ENCODE measurements at places on chromosomes 5 and 9. TPM values are rescaled to one million over a fixed set of nuclear protein-coding genes. Genes with fewer than 3 reads are reported as not detected.
A peak's percentile ranks its signal among the peaks of the same experiment; 100 is the strongest.

- DNase-seq: no peak
Measured at GRCh38 chr5:92927291-92927778, 653.7 kb downstream of the NR2F1-AS1 start.

Gene ZBED3
- polyA plus RNA-seq: 2.6 TPM

Gene SMIM33
- not detected for polyA plus RNA-seq

Gene CSF2
- not detected for polyA plus RNA-seq

Gene CCDC192
- polyA plus RNA-seq: not detected

Gene SH3TC2
- polyA plus RNA-seq: 0.91 TPM

Gene NR2F1-AS1
- polyA plus RNA-seq: 2.9 TPM

DNA sequence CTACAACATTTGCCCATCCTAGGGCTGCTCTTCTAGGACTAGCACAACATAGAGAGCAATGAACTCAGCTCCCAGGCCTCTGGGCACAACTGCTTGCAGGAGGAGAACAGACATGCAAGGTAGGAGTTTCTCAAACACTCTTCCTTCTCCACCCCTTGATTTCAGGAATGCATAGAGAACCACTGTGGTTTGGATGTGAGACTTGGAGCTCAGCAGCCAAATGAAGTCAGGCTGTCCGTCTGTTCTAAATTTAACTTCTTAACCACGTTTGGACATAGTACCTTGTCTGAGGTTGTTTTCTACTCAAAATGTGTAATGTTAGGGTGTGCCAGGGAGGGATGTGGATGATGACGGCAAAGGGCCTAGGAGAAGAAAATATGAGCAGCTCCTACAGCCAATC, 515.1 kb upstream of the TNC start:
- DNase-seq: no peak

GRCh38 chr9:8826281-8826680, 1026.7 kb upstream of the DMAC1 start:
- no peak for DNase-seq

DNA sequence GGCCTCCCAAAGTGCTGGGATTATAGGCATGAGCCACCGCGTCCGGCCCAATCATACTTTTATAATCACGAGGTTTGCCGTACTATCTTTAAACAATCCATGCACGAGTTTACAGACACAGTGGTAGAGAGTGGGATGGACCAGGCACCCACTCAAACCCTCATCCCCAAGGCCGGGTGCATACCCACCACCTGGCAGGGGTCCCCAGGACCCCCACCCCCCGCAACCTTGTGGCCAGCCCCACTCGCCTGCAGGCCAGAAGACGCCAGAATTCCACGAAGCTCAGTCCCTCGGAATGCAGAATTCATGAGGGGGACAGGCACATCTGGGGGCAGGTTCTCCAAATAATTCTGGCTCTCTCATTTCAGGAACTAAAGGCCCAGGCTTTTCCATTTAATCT, 17.1 kb downstream of the NACC2 start:
- DNase-seq: no peak

DNA sequence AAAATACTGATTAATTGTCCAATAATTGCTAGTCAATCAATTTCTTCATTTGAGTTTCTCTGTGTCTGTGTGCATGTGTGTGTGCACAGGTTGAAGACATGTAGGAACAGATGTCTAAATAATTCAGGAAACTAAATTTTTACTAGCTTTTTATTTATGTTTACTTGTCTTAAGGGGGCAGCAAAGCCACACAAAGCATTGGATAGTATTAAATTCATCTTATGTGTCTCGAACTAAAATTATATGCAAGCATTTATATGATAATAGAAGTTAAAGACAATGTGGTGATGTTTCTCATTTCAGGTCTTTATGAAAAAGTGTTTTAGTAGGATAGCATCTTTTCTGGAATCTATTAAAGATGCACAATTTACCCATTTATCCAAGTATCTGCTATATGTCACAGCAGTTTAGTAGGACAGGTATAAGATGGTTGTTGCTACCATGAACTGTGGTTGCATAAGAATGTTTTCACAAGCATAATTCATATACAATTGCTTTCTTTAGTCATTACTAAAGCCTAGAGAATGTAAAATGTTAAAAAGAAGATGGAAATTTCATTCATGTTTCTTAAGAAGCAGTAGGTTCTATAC, 784.6 kb upstream of the NUDT12 start:
- DNase-seq: no peak

DNA sequence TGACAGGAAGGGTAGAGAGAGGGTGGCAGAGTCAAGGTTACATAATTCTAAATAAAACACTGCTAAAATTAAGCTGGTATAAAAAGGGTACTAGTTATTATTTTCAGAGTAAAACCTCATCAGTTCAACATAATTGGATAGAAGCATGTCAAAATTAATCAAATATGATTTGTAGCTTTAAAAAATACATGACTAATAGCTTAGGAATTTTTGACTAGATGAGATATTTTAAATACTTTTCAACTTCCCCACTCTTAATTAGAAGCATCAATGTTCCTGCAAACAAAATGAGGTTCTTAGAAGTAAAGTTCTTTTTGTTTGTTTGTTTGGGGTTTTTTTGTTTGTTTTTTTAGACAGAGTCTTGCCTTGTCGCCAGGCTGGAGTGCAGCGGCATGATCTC, 29.1 kb downstream of the HTR4 start:
- DNase-seq: no peak

GRCh38 chr5:66041627-66042026, 102.5 kb upstream of the SREK1 start:
- DNase-seq: no peak

DNA sequence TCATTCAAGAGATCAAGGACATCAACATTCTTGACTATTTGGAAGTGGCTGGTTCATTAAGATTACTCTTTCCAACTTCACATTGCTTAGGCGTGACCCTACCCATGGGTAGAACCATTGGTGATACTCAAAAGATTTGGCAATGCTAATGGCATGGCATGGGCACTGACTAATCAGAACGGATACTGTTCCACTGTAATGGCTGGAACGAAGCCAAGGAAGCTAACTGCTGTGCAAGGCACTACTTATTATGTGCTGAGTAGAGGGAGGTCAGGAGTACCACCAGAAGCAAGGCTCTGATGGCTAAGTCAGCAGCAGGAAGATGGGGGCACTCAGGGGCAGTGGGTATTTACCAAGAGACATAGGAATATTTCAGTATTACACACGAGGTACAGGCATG, 31.9 kb downstream of the GNA14 start:
- no peak for DNase-seq

Gene KIF2A
- polyA plus RNA-seq: 2.8 TPM

GRCh38 chr5:58786035-58786434, 203.2 kb downstream of the RAB3C start:
- DNase-seq: no peak

Gene THBS4
- 65.6 TPM for polyA plus RNA-seq

- no peak for DNase-seq
Measured at GRCh38 chr5:142571371-142571770, 114.5 kb downstream of the FGF1 start.

DNA sequence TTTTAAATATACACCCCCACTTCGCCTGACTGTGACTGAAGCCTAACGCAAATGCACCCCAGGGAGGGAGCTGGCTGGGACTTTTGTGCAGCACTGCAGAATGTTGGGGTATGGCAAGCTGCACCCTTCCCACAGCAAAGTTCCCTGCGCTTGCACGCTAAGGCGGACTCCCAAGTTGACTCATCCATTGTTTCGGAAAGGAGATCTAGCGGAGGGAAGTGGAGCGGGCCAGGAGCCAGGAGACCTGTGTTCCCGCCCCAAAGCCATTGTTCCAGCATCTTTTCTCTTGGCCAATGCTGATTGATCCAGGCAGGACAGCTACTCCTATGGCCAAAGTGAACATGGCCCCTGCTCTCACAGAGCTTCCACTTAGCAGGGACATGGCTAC, 202.9 kb downstream of the AOPEP start:
- DNase-seq: peak; percentile 68

DNA sequence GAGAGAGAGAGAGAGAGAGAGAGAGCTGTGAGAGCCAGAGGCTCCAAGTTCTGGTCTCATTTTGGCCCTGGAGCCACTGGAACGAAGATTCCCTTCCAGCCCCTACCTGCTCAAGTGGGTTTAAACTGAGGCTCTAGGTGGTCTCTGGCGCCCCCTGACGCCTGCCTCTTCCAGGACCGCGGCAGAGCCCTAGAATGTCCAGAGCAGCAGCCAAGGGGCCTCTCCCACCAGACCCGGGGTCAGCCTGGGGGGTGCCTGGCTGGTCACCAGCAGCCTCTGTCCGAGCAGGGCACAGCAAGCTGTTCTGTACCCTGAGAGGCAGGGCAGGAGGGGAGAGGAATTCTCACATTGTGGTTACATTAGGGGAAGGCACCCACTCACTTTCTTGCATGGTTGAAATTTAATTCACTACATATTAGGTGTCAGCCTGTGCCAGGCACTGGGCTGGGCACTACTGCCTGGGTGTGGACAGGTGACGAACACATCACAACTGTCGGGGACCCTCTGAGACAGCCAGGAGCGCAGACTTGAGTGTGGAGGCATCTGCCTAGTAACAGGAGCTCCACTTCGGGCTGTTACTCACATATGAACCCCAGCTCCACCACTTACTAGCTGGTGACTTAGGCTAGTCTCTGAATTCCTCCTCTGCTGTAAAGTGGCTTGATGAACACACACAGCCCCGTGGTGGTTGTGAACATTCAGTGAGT, 44.5 kb downstream of the AMBP start:
- no peak for DNase-seq

Gene ALDOB
- polyA plus RNA-seq: 0.44 TPM

Gene SELENOP
- polyA plus RNA-seq: 45.9 TPM

Gene PCDHA12
- 0.01 TPM for polyA plus RNA-seq

All from heart right ventricle (tissue), 16 donors.